ENCODE measurements at places on chromosomes 12 and 14.

- no peak for DNase-seq
Observed at GRCh38 chr12:49901986-49902385, 1.7 kb downstream of the FAIM2 start.

GRCh38 chr12:45469902-45470301 lies 254.0 kb downstream of the ANO6 start:
- no peak for DNase-seq

DNA sequence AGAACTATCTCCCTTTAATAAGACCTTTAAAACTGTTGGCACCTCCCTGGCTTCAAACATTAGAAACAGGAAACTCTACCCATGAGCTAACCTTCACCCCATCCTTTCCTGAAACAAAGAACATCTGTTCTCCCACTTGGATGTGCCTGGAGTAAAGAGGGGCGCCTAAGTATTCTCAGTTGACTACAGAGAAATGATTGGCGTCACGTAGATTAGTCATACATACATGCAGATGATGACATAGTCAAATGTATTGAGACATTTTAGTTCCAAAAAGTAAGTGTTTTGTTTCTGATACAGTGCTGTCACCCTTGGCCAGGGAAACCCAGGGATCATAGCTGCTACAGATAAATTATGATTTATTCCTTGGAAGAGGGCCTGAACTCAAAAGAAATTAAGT lies 260.0 kb upstream of the PLEKHG7 start:
- DNase-seq, result no peak

- DNase-seq, result no peak
Observed at GRCh38 chr12:15601210-15601800, 187.9 kb downstream of the EPS8 start.

- no peak for DNase-seq
Observed at GRCh38 chr14:35927727-35928126, 101.6 kb downstream of the BRMS1L start.

- DNase-seq, result no peak
Observed at GRCh38 chr12:16369156-16369555, 21.7 kb downstream of the MGST1 start.

DNA sequence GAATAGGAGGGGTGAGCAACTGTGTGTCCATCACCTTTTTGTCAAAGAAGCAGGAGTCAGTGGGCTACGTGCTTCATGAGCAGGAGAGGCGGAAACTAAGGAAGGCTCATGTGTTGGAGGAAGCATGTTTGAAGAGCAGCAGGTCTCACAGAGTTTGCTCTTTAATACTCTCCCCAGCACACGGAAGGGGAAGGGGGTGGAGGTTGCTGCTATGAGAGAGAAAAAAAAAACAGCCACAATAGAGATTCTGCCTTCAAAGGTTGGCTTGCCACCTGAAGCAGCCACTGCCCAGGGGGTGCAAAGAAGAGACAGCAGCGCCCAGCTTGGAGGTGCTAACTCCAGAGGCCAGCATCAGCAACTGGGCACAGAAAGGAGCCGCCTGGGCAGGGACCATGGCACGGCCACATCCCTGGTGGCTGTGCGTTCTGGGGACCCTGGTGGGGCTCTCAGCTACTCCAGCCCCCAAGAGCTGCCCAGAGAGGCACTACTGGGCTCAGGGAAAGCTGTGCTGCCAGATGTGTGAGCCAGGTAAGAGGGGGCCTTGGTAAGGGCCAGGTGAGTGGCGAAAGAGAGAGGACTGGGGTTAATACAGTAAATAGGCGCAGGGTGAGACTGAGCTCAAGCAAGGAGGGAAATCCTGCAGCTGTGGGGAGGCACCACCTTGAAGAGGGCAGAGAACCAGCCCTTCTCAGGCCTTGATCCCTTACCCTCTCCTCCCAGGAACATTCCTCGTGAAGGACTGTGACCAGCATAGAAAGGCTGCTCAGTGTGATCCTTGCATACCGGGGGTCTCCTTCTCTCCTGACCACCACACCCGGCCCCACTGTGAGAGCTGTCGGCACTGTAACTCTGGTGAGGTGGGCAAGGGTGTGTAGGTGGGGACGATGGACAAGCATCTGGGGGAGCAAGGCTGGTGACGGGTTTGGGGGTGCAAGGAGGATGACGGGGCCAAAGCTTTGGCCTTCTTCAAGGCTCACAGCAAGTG lies at the start of gene CD27:
TSS of gene CD27 (plus strand) at position 252 of the 985 bp plus-strand sequence. CDS start at position 393, 141 bp downstream.
- no peak for DNase-seq

DNA sequence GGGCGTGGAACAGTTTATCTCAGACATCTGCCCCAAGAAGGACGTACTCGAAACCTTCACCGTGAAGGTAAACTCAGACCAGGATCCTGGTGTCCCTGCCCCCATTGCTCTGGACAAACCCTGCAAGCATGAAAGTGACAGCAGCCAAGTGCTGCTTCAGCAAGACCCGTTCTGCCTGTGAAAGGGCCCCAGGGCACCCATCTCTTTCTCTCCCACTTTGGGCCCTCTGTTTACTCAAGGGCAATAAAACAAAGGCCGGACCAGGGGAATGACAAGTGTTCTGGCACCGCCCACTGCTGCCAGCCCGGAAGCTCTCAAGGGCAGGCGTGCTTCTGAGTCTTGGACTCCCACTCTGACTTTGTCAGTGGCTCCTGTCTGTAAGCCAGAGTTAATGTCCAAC lies 35.3 kb downstream of the CD9 start:
- DNase-seq, result no peak

- DNase-seq, result no peak
Observed at GRCh38 chr12:117273091-117273490, 82.8 kb upstream of the FBXO21 start.

DNA sequence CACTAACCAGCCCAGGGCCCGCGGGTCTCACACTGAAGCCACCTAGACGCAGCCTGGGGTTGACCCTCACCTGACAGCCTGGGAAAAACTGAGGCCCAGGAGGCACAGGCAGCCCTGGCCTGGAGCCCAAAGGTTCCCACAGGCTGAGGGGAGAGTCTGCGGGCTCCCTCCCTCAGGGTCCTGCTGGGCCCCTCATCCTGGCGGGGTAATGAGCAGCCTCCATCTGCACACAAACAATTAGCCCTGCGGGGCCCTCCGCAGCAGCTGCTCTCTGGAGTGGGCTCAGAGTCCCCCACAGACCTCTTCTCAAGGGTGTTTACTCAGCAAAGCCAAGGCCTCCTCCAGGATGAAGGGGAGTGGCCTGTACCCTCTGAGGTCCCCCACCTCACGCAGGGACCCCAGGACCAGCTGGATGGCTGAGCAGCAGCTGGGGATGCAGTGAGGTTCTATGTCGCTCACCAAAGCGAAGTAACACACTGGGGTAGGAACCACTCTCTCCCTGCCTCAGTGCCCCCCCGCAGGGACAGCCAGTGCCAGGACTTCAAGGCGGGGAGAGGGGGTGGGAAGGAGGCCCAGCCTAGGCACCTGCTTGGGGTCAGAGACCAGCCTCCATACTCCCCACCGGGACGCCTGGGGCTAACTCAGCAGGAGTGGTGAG lies 7.3 kb downstream of the AKT1 start:
- peak; percentile 76 for DNase-seq

- DNase-seq, result no peak
Observed at GRCh38 chr14:22384974-22385526, 204.0 kb downstream of the DAD1 start.
